HFF-Myc (cell line): ENCODE measurements at places on chromosomes 7 and 10.

- DNase-seq, result peak; percentile 25
These were observed 116.2 kb downstream of the FAM107B start for GRCh38 chr10:14658331-14659127.

- no peak for DNase-seq
These were observed 107.1 kb downstream of the ABLIM1 start for GRCh38 chr10:114550756-114551635.

GRCh38 chr10:53453196-53453595 lies 680.6 kb upstream of the MBL2 start:
- DNase-seq, result no peak

DNA sequence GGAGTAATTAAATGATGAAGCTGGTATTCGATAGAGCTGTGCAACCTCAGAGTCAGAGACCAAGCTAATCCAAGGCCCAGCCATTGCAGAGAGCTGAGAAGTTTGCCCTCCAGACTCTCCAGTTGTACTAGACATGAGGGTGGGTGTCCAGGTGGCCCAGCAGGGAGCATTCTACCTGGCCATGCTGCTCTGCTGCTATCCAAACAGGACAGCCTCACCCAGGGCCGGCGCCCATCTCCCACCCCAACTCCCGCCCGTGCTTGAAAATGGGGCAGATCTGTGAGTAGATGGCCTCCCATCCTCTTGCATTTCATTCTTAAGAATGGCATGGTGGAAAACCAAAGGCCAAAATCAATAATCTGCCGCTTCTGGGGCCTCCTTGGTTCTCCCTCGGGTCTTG lies 124.2 kb downstream of the TCERG1L start:
- DNase-seq, result no peak

DNA sequence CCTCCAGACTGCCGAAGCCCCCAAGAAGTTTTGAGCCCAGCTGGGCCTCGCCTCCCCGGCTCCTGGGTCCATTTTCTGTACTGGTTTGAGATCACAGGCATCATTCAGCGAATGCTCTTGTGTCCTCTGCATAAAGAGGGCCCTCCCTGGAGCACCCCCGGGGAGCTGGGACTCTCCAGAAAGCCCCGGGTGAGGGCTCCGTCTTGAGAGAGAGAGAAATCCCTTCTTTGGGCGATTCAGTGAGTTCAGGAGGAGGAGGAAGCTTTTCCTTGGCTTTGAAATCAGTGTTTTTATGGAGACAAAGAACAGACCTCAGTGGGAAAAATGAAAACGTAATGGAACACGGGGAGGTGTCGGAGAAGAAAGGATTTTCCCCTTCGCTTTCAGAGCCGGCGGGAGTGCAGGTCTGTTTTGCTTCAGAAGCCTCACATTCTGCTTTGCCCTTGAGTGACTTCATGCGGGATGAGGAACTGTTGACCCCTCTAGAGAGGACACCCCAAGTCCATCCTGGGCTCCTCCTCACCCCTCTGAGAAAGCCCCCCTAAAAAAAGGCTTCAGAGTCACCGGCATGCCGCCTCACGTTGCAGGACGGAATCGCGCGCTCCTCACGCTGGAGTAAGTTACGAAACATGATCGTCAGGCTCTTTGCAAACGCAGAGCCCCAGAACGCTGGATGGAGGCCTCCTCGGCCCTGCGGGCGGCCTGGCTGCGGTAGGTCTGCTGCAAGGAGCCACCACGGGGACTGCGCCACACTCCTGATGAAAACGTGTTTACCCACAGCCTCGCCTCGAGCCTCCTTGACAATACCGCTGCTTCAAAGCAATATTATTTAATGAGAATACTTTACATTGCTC lies 8.5 kb upstream of the AP5Z1 start:
- DNase-seq, result no peak

DNA sequence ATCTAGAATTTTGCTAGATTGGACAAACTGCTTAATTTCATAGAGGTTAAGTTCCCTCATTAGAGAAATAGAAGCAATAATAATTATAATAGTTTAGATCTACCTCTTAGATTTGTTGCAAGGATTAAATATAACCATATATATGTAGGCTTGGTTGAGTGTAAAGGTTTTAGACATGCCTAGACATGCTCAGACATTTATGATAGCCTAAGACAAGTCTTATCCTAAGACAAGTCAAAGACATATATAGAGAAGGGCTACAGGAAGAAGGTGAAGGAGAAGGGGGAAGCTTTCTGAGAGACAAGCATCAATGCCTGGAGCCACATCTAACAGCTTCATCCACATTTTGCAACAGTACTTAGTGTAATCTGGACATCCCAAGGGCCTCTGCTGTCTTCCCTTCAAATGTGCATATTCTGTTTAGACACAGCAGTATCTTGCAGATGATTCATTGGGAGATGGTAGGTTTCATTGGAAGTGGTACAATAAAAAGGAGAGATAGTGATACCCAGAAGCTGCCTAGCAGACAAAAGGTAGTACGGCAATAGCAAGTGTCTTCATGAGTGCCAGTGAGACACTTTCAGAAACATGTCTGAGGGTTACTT lies 146.5 kb downstream of the HGF start:
- no peak for DNase-seq

DNA sequence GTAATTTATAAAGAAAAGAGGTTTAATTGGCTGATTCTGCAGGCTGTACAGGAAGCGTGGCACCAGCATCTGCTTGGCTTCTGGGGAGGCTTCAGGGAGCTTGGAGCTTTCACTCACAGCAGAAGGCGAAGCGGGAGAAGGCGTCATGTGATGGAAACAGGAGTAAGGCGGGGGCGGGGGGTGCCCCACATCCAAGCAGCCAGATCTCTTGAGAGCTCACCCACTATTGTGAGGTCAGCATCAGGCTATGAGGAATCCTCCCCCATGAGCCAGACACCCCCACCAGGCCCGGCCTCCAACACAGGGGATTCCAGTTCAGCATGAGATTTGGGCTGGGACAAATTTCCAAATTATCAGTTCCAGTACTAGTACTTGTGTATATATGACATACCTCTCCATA lies 46.2 kb downstream of the WDR37 start:
- no peak for DNase-seq

DNA sequence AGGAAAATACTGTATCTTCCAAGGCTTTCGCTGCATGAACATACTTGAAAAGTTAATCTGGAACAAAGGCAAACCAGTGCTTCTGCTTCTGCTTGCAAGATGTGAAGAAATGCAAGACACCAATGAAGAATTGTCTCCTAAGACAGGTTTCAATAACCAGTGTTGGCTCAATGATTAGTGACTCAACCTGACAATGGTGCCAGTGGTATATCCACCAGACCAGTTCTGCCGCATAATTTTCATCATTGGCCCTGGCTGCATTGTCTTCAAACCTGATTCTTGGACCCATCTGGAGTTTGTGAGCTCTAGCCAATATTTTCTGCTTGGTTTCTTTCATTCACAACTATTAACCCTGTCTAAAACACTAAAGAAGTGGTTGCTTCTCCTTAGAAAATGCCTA lies 13.6 kb upstream of the STAMBPL1 start:
- no peak for DNase-seq

GRCh38 chr7:37901236-37901827 lies 15.3 kb downstream of the SFRP4 start:
- DNase-seq, result no peak

DNA sequence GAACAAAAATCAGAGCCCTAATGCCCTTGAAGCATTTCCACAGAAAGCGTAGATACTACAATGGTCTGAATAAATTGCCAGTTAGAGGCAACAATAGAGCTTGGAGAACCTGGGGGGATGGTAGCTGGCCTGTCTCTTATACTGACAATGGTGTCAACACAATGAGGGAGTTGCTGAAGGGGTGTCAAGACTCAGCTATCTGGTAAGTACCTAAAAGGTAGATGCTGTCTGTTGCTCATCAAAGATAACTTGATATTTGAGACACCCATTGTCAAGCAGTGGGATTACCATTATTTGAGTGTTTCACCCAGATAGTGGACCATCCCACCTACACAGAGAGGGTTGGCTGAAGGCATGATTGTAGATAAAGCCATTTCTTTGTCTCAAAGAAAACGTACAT lies 72.8 kb downstream of the PDE1C start:
- DNase-seq, result no peak

DNA sequence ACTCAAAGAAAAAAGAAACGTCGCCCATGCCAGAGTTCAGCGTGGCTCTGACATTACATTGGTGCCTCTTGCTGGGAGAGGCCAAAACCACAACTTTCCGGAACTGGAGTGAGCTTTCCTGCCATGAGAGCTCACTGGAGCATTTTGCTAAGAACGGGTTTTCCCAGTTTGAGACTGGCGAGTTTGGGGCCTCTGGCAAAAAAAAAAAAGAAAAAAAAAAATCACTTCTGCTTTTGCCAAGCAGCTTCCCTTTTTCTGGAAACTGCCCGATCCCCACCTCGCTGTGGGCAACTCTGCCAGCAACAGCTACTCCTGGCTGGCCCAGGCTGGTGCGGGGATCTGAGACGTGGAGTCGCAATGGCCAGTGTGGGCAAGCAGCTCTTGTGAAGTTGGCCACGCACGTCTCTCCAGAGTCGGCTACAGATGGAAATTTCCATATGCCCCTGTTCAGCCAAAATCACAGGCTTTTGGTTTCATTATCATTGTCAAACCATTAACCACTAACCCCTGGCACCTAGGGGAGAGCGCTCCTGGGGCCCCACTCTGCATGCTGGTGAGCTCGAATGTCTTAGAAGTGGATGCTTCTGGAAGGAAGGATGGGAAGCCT lies 25.7 kb downstream of the PRKAG2 start:
- no peak for DNase-seq

- no peak for DNase-seq
These were observed 183.6 kb downstream of the TCF7L2 start for GRCh38 chr10:113133497-113134115.

- no peak for DNase-seq
These were observed 13.1 kb downstream of the DDC start for GRCh38 chr7:50552139-50552538.

DNA sequence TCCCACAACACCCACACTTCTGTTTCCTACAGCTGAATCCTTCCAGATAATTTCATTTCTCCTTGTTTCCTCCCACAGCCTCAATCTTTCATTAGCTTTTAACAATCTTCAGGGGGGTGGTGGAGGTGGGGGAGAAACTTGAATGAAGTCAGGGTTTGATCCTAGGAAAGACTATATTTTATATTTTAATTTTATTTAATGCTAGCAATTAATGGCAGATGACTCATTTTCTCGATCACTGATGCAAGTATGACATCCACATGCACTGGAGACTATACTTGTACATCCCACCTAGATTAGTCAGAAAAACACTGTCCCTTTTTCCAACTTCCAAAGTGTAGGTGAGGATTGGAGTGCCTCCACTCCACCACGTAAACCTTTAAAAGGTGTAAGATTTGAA lies 1181.3 kb upstream of the AUTS2 start:
- no peak for DNase-seq

DNA sequence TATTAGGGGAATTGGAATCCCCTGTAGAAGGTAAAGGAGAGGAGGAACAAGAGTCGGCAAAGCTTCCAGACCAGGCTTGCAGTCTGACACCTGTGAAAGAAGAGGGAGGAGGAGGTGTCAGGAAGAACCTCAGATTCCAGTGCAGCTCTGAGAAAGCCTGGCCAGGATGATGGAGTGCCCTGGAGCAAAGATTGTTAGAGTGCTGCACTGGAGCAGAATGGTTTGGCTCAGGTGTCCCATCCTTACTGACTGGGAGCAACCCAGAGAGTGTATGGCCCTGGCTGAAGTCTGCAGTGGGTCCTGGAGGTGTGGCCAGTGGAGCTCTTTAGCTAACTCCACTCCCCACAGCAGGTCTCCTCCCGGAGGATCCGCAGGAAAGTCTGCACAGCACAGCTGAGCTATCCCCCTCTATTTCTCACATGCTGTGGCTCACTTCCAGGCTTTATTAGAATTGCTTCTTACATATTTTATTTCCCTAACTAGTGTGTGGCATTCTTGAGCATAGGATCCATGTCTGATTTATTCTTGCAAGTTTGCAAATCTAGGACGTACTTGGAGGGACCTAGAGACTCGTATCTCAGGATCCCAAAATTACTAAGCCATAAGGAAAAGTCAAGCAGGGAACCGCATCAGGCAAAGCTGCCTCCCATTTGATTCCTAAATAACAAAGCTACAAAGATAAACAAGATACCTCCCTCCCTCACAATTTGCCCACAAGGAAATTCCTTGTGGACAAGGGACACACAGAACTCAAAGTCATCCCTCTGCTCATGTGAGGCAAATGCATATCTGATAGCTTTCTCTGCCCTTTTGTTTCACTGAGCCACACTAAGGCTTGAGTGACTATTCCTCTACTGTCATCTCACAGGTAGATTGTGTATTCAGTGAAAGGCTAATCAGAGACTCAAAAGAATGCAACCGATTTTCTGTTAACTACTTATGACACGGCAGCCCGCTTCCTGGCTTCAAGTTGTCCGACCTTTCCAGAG lies 58.8 kb downstream of the VIM start:
- no peak for DNase-seq

GRCh38 chr10:132452216-132452650 lies 55.2 kb downstream of the PWWP2B start:
- no peak for DNase-seq

- no peak for DNase-seq
These were observed 1.7 kb downstream of the PLEKHS1 start for GRCh38 chr10:113753020-113753692.

- no peak for DNase-seq
These were observed 31.7 kb downstream of the PSPH start for GRCh38 chr7:56019501-56019900.

GRCh38 chr10:105292236-105292635 lies 651.1 kb downstream of the SORCS3 start:
- no peak for DNase-seq

- DNase-seq, result no peak
These were observed 51.4 kb upstream of the ZNF716 start for GRCh38 chr7:57398548-57398947.

DNA sequence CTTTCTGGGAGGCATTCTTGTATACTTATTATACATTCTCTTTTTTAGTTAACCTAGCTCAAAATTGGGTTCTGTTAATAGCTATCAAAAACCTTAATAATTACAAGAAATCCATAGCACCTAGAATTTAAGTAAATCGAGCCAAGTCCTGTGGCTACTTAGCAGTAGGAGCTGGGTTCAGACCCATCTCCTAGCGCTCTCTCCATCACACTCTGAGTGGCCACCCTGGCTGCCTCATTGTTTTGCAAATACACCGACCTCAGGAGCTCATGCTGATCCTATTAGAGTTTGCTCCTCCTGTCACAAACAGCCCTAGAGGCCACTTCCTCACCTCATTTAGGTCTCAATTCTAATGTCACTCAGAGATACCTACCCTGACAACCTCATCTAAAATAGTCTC lies 46.2 kb upstream of the OSBPL3 start:
- DNase-seq, result no peak

- DNase-seq, result no peak
These were observed 149.7 kb upstream of the AOAH start for GRCh38 chr7:36874041-36874440.
